H4 (cell line): ENCODE measurements at places on chromosomes 1 and 21. TPM values are rescaled to one million over a fixed set of nuclear protein-coding genes. Genes with fewer than 3 reads are reported as not detected.
A peak's percentile ranks its signal among the peaks of the same experiment; 100 is the strongest.

GRCh38 chr1:114488739-114489138, 22.3 kb downstream of the TRIM33 start:
- DNase-seq, result no peak

GRCh38 chr1:26684763-26685508, 10.9 kb upstream of the ARID1A start:
- no peak for DNase-seq

DNA sequence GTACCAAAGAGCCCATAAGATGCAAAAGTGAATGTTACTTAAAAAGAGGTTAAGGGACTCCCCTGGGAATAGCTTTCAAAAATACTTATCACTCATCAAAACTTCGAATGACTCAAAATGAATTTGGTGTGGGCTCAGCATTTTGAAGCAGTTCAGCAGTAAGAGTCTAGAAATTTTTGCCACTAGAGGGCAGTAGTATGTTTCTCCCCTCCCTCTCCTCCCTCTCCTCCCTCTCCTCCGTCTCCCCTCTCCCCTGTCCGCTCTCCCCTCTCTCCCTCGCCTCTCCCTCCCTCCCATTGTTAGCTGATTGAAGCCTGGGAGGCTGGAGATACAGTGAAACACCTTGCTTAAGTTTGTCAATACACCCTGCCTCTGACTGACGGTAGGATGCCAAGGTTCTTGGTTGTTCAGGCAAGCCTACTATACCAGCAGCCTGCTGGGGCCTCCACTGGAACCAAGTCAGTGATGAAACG, 70.8 kb upstream of the TENT5C start:
- DNase-seq, result peak; percentile 23

DNA sequence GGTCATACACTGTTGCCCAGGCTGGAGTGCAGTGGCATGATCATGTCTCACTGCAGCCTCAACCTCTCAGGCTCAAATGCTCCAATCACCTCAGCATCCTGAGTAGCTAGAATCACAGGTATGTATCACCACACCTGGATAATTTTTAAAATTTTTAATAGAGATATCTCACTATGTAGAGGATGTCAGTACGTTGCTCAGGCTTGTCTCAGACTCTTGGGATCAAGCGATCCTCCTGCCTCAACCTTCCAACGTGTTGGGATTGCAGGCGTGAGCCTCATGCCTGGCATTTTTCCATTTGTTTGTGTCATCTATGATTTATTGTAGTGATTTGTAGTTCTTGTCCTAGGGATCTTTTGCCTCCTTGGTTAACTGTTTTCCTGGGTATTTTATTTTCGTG, 985.2 kb upstream of the B3GALT2 start:
- DNase-seq, result no peak

DNA sequence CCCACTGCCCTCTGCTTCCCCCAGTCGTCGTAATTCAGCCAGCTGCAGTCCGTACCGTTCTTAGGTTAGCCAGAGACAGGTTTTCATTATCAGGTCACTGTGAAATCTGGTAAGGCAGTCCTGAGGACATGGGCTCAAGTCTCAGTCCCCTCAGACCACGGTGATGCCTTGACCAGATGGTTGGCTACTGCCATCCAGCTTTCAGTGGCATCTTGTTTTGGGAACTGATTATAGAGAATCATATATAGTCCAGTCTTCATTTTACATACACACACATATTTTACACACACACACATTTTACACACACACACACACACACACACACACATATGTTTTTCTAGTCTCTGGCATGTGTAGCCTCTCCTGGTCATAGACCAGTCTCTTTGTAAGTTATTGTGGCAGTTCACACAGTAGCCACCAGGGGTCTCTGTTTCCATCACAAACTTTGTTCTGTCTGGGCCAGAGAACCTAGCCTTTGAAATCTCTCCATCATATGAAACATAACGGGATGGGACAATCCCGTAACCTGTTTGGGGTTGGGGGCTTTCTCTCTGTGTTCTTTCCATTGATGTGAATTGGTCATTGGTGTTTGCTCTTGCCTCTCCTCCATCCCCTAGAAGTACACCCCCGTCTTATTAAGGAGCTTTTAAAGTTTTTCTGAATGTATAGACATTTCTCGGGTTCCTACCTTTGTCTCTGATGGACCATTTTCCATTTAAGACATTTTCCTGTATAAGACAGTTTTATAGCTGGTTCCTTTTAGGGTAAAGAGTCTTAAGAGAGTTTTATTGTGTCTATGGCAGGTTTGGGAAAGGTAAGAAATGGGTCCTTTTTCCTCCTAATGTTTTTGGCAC, 8.4 kb upstream of the IKBKE start:
- DNase-seq, result peak; percentile 37

- DNase-seq, result peak; percentile 58
These were observed 834.0 kb downstream of the USP25 start for GRCh38 chr21:16563795-16564194.

GRCh38 chr1:30275926-30276764, 447.2 kb downstream of the MATN1 start:
- no peak for DNase-seq

DNA sequence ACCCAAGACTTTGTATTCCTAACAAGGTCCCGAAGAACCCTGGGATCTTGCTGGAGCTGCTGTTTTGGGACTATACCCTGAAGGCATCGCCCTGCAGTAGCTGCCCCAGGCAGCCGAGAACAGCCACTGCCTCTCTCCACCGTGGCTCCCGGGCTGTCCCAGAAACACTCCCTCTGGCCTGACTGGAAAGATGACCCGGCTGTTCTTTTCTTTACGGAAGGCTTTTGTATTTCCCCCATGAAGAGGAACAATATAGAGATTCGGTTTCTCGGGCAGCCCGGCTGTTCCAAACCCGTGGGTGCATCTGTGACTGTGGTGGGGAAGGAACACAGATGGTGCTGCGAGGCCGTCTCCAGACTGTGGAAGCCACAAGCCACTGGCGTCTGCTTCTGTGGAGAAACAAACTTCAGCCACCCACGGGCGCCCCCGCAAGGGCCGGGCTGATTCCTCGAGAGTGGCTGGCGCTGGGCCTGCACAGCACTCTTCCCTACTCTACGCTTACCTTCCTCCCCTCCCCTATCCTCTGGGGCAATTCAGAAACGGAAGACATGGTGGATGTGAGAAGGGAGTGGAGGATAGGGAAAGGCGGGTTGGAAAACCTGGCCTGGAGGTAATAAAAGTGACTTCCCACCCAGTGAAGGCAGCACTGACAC, 33.7 kb upstream of the VASH2 start:
- peak; percentile 52 for DNase-seq

GRCh38 chr21:28437061-28437460, 555.6 kb downstream of the LTN1 start:
- DNase-seq, result no peak

DNA sequence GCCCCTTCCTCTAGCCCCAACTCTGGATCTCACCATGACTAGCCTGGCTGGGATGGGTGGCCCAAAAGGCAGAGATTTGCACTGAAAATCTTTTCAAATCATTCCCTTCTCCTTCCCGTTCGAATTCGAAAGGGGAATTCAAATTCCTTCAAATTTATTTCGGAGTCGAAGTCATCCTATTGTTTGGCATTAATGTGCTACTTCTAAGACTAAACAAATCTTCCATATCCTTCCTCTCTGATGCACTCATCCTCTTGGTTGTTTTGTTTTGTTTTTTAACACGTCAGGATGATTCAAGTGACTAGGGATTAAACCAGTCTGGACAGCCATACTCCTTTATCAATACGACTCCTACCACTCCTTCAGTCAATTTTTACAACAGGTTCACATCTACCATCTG, 95.5 kb upstream of the SGIP1 start:
- no peak for DNase-seq

DNA sequence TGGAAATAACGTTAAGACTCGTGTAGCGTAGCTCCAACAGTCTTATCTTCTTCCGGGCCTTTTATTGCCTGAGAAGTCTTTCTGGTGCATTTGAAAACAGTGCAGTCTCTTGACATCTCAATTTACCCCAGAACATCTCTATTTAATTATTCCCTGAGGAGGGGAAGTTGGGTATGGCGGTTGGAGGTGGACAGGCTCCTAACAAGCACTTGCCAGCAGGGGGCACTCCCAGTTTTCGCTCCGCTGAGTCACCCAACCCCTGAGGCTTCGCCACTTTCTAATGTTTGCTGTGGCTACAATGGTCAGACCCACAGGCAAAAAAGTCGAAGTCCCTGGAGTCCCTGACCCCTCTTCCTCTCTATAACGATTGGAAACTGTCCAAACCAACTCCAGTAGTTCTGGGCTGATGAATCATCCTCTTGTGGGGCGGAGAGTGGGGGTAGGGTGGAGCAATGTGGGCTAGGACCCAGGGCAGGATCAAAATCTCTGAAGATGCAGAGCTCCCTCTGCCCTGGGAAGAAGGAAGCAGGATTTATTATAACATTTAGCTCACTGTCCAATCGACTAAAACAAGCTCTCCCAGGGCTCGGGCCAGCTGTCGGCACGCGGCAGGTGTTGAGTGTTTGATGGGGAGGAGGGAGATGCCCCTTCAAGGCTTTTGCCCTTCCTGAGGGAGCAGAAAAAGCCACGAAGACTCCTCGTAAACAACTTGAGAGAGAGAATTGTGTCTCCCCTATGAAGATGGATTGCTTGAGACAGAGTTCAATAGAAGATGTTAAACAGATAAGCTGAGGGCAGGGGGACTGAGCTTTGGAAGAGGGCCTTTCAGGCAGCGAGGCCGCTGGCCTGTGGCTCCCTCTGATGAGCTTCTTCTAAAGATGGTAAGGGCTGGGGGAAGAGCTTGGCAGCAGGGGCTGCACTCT, 85.7 kb downstream of the BRINP2 start:
- DNase-seq, result peak; percentile 98

DNA sequence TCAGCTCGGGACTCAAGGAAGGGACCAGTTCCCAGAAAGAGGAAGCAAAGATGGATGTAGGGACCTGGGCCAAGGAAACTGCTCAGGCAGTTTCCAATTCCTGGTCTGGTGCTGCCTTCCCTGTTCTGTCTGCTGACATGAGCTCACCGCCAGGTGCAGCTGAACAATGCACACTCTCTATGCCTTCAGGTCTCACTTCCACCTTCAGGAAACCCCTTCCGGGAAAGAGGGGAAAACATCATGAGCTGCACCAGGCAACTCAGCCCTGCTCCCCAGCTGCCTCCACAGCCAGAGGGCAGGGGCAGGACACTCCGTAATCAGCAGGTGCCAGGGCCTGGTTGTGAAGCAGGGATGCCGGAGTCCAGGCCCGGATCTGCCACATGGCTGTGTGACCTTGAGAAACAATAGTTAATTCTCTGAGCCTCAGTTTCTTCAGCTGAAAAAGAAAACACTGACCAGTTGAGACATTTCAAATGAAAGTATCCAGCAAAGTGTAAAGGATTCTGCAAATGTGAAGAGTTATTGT, 27.8 kb downstream of the SMIM12 start:
- no peak for DNase-seq

DNA sequence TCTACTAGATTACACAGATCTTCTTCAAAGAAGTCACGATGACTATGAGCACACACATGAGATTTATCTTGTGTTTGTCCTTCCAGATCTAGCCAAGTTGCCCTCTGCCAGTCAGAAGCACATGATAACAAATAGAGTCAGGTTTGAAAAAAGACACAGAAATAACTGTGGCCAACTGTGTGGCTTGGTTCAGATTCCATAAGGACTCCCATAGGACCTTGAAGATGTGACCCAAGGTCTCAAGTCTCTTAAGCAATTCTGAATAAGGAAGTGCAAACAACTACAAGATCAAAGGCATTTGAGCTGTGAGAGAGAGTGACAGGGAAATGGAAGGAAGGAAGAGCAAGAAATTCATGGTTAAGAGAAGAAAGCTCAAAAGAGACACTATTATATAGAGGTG, 194.0 kb downstream of the PLPP3 start:
- no peak for DNase-seq

Gene FCRL5
- total RNA-seq, result not detected in 2 replicates

Gene DCST1
- total RNA-seq, result not detected in 2 replicates

Gene ZBTB8A
- 5.1 and 6.6 TPM in 2 replicates for total RNA-seq
